ENCODE measurements at places on chromosomes 7 and 10.

DNA sequence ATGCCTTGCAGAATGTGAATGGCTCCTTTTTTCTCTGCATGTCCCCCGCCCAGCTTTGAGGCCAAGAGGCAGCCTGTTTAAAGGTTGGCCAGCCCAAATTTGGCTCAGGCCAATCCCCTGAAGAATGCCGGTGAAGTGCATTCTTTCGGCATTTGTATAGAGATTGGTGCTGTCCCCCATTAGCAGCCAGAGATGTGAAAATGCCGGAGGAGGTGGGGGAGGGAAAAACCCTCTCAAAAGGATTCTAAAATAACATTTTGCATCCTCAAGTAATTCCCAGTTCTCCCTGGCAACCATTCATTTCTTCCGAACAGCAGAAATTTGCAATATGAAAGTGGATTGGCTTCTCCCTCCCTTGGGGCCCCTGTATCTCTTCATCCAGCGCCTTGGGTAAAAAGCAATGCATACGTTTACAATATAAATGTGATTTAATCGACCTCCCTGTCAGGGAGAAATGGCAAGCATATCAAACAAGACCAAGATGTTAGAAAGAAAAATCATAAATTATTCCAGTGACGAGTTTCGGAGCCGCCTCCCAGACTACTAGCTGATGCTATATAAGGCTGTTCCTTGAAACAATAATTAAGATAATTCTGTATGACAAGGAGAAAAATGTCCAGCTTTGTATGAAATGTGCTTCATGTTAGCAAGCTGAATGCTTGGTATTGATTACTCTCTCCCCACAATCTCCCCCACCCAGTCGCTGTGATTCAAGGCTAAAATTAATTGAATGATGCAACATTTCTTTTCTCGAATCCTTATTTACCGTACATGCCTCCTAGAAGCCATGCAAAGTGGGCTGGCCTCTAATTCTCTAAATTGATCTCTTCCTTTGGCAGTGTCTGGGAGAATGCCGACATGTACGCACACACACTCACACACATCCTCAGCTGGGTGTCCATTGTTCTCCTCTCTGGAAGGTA lies 323.7 kb downstream of the RPS24 start:
- DNase-seq = peak; percentile 74

DNA sequence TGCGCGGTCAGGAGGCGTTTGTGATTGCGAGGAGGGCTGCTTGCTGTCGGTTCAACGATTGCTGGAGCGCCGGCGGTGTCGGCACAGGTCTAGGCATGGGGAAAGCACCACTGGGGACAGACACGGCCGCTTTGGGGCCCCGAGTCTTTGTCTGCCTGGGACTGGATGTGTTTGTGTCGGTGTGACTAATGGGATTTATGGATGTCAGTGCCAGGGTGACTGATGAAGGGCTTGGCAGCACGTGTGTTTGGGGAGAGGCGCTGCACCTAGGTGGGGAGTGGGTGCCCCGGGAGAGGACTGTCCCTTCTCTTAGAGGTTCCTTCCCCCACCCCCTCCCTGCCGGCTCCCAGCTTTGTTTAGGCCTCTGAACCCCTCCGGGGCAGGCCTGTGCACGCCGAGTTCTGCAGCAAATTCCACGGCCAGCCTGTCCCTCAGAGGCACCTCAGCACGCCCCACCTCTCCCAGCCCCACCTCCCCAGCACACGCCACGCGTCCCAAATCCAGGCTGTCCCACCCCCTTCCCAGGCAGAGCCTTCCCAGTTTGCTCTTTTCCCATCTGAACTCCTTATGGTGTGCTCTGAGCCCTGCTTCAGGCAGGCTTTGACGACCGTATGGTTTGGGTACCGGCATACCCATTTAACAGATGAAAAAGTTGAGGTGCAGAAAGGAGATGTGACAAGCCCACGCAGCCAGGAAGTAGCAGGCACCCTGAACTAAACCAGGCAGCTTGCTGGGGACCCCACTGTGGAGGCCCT lies 6.4 kb upstream of the TNRC18 start:
- no peak for DNase-seq

GRCh38 chr7:110382736-110383135 lies 708.2 kb upstream of the LRRN3 start:
- DNase-seq = no peak

DNA sequence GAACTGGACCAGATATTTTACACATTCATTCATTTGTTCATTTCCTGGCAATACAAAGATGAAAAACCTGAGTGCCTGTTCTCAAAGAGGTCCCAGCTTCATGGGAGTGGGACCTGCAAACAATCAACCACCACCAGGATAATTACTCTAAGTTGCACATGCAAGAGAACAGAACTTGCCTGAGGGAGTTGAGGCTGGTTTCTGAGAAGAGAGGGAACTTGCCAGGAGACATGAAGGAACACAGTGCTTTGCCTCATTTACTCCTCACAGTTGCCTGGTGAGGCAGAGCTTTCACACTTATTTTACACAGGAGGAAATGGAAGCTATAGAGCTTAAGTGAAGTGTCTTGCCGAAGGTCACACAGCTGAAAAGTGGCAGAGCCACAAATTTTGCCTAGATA lies 170.1 kb downstream of the SORCS3 start:
- DNase-seq = no peak

GRCh38 chr10:57142925-57143576 lies 782.0 kb upstream of the ZWINT start:
- DNase-seq = no peak

DNA sequence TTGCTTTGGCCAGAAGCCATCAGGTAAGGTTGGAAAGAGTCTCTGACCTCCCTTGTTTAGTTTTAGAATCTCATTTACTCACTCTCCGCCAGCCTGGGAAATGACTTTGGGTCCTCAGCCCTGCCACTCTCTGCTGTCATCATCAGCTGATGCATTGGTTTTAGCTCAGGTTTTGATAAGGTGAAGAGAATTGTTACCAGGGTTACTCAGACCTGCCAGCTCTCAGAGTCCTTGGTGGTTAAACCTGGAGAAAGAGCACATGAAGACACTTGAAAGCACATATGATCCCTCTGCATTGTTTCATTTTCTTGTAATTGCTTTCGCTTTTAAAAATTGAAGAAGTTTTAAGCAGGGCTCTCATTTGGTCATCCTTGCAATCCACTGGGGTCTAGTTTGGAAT lies 4.0 kb upstream of the CROT start:
- no peak for DNase-seq

Data from NCI-H146 (cell line).